ENCODE measurements at places on chromosomes 16 and 17.

GRCh38 chr16:90018297-90018651 is 982 bp downstream of the DBNDD1 start:
- no peak for DNase-seq

GRCh38 chr16:50539822-50540710 is 8.1 kb upstream of the NKD1 start:
- no peak for DNase-seq

- no peak for DNase-seq
These were observed 572.7 kb upstream of the CDH5 start for GRCh38 chr16:65793781-65794180.

DNA sequence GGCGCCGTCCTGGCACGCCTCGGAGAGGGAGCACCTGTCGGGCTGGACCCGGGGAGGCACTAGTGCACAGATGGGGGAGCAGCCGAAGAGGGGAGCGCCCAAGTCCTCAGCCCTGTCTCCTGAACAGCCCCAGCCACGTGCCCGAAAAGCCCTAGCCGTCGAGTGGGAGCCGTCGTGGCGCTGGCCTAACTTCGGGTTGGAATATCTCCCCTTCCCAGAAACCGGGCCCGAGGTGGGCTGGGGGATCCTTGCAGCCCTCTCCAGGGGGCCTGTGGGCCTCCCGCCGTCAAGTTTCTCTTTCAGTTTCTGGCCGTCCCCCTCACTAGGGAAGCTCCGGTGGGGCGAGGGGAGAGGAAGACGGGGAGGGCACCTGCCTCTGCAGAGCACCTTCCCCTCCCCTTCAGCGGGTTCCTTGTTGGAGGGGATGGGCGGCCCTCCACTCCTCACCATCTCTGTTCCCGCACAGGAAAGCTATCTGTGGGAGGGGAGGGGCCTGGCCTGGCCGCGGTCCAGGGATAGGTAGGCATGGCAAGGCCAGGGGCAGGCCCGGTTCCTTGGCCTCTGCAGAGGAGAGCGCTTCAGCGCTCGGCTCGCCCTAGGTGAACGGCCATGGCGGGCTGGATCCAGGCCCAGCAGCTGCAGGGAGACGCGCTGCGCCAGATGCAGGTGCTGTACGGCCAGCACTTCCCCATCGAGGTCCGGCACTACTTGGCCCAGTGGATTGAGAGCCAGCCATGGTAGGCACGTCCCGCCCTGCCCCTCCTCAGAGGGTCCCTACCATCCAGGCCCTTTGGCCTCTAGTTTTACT is 709 bp downstream of the STAT5A start:
- peak; percentile 69 for DNase-seq

- DNase-seq, result no peak
These were observed 50.2 kb downstream of the ANKFN1 start for GRCh38 chr17:56203430-56203829.

DNA sequence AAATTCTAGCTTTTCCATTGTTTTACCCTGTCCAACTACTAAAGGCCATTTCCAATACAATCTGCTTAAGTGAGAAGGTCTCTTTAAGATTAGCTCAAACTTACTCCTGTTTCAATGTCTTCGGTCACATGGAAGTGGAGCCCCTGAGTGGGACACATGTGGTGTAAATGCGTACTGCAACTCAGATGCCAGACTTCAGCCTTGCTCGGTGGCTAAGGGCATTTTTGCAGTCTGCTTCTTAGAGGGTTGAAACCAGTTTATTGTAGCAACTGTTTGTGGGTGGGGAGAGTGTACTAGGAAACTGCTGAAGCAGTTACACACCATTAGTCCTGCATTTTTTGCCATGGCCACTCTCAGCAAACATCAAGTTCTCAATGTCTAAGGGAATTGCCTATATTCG is 140.6 kb downstream of the PARN start:
- DNase-seq, result peak; percentile 23

GRCh38 chr17:19613979-19614378 is 34.6 kb upstream of the ALDH3A2 start:
- no peak for DNase-seq
